Activated naive CD4-positive, alpha-beta T cell treated with Interleukin-2 at 50 U/mL for 16 hours (primary cell): ENCODE measurements at places on chromosomes 16 and 17.

- no peak for DNase-seq
Measured at GRCh38 chr17:42804918-42805367, 6.3 kb downstream of the CNTD1 start.

GRCh38 chr17:44387804-44388203 is 1.6 kb downstream of the ITGA2B start:
- no peak for DNase-seq

- no peak for DNase-seq
Measured at GRCh38 chr16:89749637-89750036, 28.3 kb downstream of the ZNF276 start.

DNA sequence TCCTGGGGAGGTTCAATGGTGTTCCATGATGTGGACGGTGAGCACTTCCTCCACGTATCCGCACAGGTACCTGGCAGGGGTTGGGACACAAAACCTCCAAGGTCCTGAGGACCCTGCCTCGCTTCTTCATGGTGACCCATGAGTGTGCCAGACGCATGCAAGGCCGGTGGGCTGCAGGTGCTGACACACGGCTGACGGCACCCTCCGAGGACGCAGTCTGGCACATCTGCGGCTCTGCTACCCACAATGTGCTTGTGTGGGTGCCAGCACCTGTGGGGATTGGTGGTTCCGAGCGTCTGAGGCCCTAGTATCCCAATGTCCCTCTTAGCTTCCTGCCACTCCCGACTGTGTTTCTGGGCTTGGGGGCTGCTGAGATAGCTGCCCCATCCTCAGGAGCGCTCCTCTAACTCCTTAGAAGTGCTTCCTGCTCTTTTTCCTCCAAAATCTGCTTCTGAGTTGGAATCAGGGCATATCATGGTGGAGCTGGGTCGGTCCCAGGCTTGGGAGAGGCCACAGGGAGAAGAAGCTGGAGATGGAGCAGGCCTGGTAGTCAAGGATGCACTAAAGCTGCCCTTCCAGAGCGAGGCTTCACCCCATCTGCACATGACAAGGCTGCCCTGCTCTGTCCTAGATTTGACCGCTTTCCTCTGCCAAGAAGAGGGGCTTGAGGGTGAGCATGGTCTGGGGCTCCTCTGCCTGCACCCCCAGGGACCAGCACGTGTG is 1.6 kb downstream of the CYGB start:
- DNase-seq, result no peak

DNA sequence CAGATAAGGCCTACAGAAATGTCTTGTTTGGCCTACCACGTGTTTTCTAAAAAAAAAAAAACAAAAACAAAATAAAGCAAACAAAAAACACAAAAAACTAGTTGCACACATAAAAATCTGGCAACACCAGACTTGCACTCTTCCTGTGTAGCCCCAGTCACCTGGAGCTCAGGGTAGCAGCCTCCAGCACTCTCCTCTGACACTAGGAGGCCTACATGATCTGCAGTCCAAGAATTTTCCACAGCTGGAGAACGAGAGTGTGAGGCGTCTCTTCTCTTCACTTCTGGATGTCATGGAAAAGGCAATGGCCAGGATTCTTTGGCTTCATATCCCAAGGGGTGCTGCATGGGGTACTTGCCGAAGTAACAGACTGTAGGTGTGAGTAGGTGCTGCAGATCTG is 310.2 kb upstream of the SALL1 start:
- no peak for DNase-seq

- no peak for DNase-seq
Measured at GRCh38 chr16:73949574-73950320, 346.9 kb upstream of the PSMD7 start.

DNA sequence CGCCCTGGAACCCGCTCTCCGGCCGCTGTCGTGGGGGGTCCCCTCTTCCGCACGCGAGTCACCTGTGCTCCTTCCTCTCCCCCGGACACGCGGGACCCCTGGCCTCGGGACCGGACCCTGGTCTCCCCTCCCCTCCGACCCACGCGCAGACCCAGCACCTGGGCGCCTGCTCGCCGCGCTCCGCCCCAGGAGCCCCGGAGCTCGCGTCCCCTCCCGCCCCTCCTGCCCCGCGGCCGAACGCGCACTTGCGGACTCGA is 762 bp downstream of the RAB40B start:
- no peak for DNase-seq

GRCh38 chr16:13926891-13927290 is 6.9 kb downstream of the ERCC4 start:
- DNase-seq, result no peak

- DNase-seq, result no peak
Measured at GRCh38 chr16:69917311-69917710, 33.8 kb upstream of the CLEC18A start.

- DNase-seq, result no peak
Measured at GRCh38 chr17:15398736-15399331, 57.4 kb upstream of the TEKT3 start.

DNA sequence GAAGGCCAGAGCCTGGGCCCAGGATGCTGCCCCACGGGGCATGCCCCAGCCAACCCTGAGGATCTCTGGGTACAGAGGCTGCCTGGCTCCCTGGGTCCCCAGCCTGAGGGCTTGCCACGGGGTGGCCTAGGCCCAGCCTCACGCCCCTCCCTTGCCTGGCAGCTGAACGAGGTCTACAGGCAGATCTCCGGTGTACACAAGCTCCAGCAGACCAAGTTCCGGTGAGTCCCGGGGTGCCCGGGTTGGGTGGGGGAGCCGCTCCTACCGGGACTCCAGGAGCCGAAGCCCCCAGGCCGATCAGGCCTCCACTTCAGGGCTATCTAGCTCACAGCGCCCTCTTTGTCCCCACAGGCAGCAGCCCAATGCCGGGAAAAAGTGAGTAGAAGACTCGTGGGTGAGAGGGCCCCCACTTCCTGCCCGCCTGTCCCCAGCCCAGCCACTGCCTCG is 19.4 kb downstream of the ITGB4 start:
- DNase-seq, result no peak

DNA sequence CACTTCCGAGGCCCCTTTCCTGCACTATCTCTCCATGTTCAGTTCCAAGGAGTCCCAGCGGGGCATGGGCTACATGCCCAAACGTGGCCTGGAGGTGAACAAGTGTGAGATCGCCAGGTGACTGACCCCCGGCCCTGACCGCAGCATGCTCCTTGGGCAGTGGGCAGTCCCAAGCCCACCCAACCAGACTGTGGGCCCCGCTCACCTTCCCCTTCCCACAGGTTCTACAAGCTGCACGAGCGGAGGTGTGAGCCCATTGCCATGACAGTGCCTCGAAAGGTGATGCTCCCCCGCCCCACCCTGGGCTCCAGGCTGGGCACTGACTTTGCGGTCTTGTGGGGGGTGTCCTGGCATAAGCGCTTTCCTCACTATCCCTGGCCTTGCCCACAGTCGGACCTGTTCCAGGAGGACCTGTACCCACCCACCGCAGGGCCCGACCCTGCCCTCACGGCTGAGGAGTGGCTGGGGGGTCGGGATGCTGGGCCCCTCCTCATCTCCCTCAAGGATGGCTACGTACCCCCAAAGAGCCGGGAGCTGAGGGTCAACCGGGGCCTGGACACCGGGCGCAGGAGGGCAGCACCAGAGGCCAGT is 4.7 kb downstream of the CORO1A start:
- no peak for DNase-seq

DNA sequence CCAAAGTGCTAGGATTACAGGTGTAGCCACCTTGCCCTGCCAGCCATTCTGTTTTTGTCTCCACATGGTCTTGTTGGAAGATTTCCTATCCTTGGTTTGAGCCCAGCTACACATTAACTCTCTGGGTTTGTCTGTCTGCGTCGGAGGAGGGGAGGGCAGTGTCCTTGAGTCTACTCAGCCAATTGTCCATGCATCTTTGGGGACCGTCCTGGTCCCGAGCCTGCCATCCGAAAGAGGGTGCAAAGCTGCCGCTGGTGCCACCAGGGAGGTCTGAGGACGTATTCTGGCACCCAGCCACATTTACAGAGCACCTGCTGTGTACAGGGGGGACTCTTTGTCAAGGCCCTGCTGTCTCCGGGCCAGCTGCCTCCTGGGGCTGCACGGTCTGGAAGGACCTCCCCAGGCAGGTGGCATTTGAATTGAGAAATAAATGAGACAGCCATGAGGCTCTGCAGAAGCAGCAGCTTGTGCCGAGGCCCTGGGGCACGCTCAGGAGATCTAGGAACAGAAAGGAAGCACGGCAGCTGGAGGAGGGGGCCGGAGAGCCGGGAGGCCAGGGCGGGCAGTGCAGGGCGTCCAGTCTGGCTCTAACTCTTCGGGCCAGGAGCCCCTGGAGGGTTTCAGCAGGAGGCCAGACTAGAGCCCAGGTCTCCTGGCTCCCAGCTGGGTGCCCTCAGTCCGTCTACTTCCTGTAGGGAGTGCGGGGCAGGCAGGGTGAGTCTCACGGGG is 1.5 kb downstream of the CYBA start:
- no peak for DNase-seq

- DNase-seq, result peak; percentile 16
Measured at GRCh38 chr16:70252355-70252988, 732 bp upstream of the EXOSC6 start.

GRCh38 chr17:70286391-70286790 is 117.1 kb downstream of the KCNJ2 start:
- DNase-seq, result no peak

GRCh38 chr17:63881935-63882601 is at the start of gene GH2:
TSS of gene GH2 (minus strand) at chr17:63881944. CDS start at chr17:63881801, 143 bp downstream.
- DNase-seq, result peak; percentile 67
